SJSA1 (cell line): ENCODE measurements at places on chromosomes 4 and X. TPM values are rescaled to one million over a fixed set of nuclear protein-coding genes. Genes with fewer than 3 reads are reported as not detected.

SLC26A1 gene
- not detected in 2 replicates for total RNA-seq

- DNase-seq, result no peak
Measured at GRCh38 chrX:68438575-68438974, 5.3 kb upstream of the OPHN1 start.

MAP7D2 gene
- 0.11 TPM in 1 of 2 replicates, not detected in the other for total RNA-seq

- DNase-seq, result no peak
Measured at GRCh38 chr4:37631551-37631950, 54.6 kb downstream of the RELL1 start.

TCEAL8 gene
- 76.1 and 96.0 TPM in 2 replicates for total RNA-seq

GRCh38 chrX:149825424-149825823, 43.7 kb downstream of the MAGEA9 start:
- DNase-seq, result peak; percentile 48

DNA sequence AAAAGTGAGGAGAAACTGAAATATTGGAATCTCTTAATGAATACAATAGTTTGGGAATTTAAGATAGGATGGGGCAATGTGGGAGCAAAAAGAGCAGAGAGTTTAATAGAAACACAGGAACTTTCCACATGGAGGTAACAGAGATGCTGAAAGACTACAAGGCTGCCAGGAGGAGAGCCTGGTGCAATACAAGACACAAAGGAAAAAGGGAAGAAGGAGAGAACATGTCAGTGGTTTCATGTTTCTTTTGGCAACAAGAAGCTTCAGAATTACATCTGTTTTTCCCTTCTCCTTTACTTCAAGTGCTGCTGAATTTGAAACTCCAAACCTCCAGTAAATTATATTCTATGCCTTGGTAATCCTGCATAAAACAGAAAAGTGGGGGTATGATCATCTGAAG, 474.3 kb downstream of the FAT4 start:
- no peak for DNase-seq

- peak; percentile 16 for DNase-seq
Measured at GRCh38 chr4:6892190-6892908, 17.3 kb upstream of the TBC1D14 start.

DNA sequence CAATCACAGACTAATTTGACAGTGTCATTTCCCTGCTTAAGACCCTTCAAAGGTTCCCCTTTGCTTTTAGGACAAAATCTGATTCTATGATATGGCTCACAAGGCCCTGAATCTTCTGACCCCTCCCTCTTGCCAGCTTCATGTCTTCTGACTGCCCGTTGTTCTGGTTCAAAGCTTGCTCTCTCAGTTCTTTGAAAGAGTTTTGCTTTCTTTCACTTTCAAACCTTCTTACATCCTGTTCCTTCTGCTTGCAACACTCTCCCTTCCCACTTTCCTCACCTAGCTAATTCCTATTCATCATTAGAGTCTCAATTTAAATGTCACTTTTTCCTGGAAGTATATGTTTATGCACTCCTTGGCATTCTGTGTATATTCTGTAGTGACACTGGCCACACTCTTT, 299.2 kb downstream of the IDS start:
- DNase-seq, result no peak

VCX gene
- not detected in 2 replicates for total RNA-seq

RTL3 gene
- total RNA-seq, result 2.4 and 2.7 TPM in 2 replicates

FGFBP2 gene
- not detected in 2 replicates for total RNA-seq

DNA sequence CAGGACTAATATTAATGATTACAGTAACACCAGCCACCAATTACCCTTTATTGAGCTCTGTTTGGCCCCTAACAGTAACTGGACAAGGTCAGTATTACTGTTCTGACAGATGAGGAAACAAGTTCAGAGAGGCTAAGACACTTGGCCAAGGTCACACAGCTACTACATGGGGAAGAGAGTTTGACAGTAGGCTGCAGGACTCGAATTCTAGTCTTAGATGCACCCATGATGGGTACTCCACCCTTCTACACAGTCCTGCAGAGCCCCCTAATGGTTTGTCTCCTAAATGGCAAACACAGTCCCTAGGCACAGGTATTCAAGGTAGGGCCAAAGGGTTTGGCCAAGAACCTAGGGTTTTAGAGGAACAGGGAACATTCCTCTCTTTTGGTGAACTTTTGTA, 93.9 kb downstream of the NSUN7 start:
- DNase-seq, result no peak

DRP2 gene
- 0.03 TPM in 1 of 2 replicates, not detected in the other for total RNA-seq

- no peak for DNase-seq
Measured at GRCh38 chr4:75110061-75110460, 177.1 kb downstream of the PARM1 start.

DNA sequence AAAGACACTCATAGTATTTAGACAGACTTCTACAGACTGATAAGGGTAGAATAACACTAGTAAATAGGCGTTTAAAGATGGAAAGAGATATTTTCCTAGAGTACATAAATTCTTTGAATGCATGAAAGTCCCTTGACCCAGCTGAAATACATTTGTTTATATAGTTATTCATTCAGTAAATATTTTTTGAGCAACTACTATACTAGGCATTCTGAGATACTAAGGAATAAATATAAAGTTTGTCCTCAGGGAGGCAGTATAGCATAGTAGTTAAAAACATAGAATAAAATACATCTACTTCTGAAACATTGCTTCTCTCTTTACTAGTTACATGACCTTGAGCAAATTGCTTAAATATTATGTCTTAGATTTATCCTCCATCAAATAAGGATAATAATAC, 27.4 kb downstream of the HMGN5 start:
- DNase-seq, result peak; percentile 18

DNA sequence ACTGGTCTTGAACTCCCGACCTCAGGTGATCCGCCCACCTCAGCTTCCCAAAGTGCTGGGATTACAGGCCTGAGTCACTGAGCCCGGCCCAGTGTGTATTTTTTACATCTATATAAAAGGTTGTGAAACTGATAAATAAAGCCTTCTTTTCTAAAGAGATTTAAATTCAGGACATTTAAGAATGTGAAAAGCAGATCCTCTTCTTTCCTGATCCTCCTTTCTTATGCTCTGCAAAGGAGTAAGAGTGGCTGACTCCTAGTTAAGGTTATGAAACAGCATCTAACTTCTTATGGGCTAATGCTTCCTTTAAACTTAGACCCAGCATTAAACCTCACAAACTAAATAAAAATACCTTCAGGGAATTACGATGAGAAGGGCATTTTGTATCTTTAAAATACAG, 197.7 kb upstream of the MAB21L2 start:
- DNase-seq, result no peak

DNA sequence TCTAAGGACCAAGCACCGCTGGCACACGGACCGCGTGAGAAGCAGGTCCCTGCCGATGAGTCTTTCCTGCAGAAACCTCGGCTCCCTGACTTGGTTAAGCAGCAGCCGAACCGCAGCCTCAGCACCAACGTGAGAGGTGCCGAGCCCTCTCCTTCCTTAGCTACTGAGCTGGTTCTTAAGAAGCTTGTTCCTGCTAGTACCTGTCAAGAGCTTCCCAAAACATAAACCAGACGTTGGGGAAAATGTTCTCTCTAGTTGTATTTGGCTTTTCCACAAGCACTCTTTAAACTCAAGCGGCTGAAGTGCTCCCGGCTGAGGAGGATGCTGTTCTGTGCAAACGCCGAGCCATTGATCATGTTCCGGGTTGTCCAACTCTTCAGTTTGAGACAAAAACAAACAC, 29.3 kb upstream of the TLR3 start:
- no peak for DNase-seq

GRCh38 chrX:88908056-88908455, 161.0 kb downstream of the CPXCR1 start:
- DNase-seq, result no peak

TLR3 gene
- 1.6 and 3.4 TPM in 2 replicates for total RNA-seq

- DNase-seq, result no peak
Measured at GRCh38 chr4:63430105-63430504, 979.1 kb downstream of the TECRL start.

DNA sequence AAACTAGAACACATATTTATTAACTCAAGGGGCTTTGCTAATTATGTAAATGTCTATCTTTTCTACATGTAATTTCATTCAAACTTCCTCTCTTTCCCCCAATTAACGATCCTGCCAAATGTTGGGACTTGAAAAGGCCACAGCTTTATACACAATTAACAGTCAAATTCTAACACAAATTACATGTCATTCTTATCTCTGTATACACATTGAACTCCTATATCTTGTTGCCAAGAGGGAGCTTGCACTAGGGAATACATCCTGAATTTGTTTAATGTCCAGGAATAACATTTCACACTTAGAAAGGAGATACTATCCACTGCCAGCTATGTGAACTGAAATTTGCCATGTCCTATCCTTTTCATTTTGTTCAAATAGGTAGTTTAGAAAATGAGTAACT, 38.9 kb upstream of the MAB21L2 start:
- DNase-seq, result no peak

FRG2 gene
- not detected in 2 replicates for total RNA-seq

ALB gene
- total RNA-seq, result not detected in 2 replicates

RAI2 gene
- 0.13 TPM in 1 of 2 replicates, not detected in the other for total RNA-seq

DNA sequence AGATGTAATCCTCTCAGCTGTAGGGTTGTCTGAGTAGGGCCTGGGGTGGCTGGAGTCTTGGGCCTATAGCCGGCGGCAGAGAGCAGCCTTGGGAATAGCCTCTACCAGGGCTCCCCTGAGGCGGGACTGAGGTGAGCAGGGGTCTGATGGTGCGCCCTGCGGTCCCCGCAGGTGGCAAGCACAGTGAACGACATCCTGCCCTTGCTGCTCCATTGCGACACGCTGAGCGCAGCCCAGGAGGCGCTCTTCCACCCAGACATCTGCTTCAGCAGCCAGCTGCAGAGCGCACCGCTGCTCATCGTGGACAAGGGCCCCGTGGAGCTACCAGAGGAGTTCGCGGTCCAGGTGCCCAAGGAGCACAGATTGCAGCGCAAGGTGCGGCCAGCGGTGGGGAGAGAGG, 317.0 kb downstream of the ADGRL3 start:
- no peak for DNase-seq

GRCh38 chrX:149858592-149858991, 22.4 kb upstream of the MAGEA8 start:
- no peak for DNase-seq

GRCh38 chrX:49919617-49920016, 2.8 kb upstream of the CLCN5 start:
- DNase-seq, result peak; percentile 1

DNA sequence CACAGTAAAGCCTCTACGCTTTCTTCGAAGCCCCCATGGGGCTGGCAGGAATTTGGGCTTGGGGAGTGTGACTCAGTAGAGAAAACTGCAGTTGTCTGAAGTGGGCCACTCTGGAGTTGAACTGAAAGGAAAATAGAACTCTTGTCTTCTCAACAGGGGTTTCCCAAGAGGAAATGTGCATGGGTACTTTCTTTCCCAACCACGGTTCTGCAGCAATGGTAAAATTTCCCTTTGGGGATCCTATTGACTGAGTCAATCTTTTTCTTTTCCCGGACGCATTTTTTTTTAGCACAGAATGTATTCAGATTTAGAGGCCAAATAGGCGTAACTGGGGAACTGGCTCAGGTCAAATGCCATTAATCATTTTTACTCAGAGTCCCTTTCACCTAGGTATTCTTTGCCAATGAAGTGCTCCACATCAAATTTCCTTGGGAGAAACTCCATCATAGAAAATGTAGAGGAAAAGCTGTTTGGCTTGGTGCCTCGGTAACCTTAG, 269.3 kb downstream of the STIM2 start:
- no peak for DNase-seq
